ENCODE measurements at places on chromosomes 7 and 10.

DNA sequence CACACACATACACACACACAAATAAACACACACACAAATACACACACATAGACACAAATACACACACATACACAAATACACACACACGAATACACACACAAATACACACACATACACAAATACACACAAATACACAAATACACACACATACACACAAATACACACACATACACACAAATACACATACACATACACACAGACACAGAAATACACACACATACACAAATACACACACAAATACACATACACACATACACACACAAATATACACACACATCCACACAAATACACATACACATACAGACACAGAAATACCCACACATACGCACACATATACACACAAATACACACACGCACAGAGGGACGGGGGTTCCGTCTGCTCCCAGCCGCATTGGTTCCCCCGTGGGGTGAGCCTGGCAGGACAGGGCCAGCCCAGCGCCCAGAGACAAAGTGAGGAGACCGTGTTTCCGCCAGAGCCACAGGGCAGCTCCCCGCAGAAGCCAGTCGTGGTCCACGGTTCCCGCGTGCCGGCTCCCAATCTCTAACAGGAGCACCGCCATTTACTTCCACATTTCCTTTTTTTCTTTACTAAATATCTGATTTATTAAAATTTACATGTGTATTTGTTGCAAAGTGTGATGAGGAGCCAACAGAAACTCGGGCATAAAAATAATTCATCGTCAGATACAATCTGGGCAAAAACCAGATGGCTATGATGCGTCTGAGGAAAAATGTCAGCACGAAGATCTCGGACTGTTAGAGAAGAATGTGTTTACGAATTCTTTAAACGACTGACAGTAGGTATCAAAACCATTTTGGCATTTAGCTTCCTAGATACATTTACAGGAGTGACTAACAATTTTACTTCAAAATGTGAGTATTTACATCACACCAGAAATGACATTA, 3.1 kb upstream of the KNDC1 start:
- no peak for DNase-seq

- DNase-seq = no peak
Observed at GRCh38 chr7:135900065-135900546, 77.1 kb downstream of the MTPN start.

- DNase-seq = no peak
Observed at GRCh38 chr7:12687718-12688171, 312 bp downstream of the ARL4A start.

DNA sequence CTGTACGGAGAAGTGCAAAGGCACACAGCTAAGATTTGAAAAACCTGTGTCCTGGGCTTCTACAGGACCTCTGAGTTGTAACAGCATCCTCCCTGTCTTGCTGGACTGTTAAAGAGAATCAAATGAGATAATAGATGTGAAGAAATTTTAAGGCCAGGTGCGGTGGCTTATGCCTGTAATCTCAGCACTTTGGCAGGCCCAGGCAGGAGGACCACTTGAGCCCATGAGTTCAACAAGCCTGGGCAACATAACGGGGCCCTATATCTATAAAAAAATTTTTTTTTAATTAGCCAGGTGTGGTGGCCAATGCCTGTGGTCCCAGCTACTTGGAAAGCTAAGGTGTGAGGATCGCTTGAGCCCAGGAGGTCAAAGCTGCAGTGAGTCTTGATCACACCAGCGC, 2.9 kb upstream of the ARHGAP21 start:
- no peak for DNase-seq

DNA sequence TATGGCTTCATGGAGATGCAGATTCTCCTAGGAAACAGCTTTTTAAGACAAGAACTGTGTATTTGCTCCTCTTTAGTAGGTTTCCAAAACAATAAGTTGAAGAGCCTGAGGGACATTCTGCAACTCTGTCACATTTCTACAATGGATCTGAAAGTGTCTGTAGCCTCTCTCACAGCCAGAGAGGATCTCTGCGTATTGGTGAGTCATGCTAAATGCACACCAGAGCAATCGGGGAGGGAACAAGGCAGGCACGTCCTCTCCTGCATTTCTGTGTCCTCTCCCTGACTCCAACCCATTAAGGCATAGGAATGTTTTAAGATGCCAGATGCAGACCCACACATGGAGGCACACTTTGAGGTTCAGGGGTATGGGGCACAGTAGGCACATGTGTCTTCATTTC, 1126.4 kb upstream of the GHITM start:
- peak; percentile 2 for DNase-seq

GRCh38 chr10:60082744-60083344, 176.5 kb upstream of the CCDC6 start:
- DNase-seq = no peak

DNA sequence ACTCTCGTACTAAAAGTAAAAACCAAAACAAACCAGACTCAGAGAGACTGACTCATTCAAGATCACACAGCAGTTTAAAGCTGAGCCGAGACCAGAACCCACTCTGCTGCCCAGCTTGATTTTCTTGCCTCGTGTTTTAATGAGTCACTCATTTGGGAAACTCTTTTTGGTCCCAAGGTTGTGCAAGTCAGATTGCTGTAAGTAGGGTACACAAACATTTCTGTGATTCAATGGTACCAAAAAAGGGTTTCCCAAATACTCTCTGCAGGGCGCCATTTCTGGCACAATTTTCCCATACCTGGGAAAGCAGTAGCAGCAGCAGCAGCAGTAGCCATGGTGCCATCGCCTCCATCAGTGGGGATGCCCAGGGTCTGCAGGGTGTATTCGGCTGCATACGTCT, 69.9 kb downstream of the ASAH2B start:
- no peak for DNase-seq

- DNase-seq = no peak
Observed at GRCh38 chr7:95777269-95777668, 4.9 kb downstream of the DYNC1I1 start.

GRCh38 chr7:133009426-133010252, 72.3 kb downstream of the CHCHD3 start:
- DNase-seq = no peak

DNA sequence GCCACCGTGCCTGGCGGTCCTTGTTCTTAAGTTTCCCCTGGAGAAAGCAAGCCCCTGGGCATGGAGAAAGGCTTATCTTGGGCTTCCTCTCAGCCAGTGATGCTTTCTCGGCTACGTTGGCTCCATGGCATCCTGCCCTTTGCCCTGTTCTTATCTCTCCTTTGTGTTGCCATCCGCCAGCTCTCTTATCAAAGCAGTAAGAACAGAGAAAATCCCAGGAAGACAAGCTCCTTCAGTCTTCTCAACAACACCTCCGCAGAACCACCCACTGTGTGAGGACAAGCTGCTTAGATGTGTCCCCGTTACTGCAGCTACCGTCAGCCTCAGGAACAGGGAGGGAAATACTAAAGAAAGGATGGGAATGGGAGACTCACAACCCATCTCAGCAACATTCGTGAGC, 3.3 kb downstream of the PLEKHS1 start:
- DNase-seq = no peak

GRCh38 chr10:117188371-117188770, 8.9 kb upstream of the KCNK18 start:
- no peak for DNase-seq

- DNase-seq = no peak
Observed at GRCh38 chr10:90226517-90226916, 525.1 kb downstream of the KIF20B start.

GRCh38 chr10:119370111-119370741, 162.9 kb downstream of the GRK5 start:
- DNase-seq = peak; percentile 56

- DNase-seq = no peak
Observed at GRCh38 chr10:85961073-85961472, 405.5 kb downstream of the GRID1 start.

DNA sequence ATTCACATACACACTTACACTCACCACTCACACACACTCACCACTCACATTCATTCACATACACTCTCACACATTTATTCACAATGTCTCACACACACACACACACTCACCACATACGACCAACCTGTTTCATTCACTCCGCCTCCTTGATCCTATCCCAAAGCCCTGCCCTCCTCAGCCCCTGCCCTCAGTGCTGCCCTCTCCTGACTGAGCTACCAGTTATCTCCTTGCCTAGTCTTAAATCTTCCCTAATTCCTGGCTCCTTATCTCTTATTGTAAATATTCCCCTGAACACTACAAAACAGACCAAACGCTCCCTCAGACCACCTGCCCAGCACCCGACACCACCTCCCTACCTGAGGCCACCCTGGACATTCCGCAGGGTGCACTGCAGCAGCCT, 26.1 kb upstream of the C10orf120 start:
- no peak for DNase-seq

GRCh38 chr7:36777855-36778254, 53.6 kb upstream of the AOAH start:
- DNase-seq = no peak

- DNase-seq = no peak
Observed at GRCh38 chr10:69879634-69880257, 78.0 kb downstream of the COL13A1 start.

- DNase-seq = no peak
Observed at GRCh38 chr7:50552139-50552538, 13.1 kb downstream of the DDC start.

- no peak for DNase-seq
Observed at GRCh38 chr10:83182076-83182475, 957.2 kb upstream of the GHITM start.

- DNase-seq = no peak
Observed at GRCh38 chr7:2639181-2639681, 7.4 kb downstream of the TTYH3 start.

DNA sequence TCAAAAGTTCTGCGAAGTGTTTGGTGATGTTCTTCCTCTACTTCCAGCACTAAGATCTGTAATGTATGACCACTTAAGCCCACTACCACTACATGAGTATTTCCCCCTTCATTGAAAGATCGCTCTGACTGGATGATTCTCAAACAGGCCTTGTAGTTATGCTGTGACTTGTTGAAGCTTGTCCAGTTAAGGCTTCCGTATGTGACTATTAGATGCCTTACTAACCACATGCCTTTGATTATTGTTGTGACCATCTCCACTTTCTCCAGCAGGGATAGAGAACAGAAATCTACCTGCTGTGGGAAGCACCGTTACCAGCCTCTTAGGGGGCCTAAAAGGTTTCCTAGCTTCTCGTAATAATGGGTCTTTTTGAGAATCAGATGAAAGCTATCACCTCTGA, 81.1 kb downstream of the NOC3L start:
- no peak for DNase-seq

DNA sequence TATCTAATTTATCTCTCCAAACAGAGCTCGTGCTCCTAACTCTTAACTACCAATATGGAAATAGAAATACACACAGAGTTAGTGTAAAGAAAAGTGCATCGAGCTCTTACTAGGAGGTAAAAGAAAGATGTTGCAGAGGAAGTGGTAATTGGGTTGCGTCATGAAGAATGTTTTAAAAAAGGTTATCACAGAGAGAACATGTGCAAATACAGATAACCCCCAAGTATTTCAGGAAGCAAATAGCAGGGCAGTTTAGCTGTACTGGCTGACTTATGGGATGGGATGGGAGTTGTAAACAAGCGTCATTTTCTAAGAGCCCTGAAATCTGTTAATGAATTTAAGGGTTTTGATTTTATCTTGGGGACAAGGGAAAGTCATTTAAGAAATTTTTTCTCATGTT, 153.9 kb downstream of the AGMO start:
- DNase-seq = no peak

DNA sequence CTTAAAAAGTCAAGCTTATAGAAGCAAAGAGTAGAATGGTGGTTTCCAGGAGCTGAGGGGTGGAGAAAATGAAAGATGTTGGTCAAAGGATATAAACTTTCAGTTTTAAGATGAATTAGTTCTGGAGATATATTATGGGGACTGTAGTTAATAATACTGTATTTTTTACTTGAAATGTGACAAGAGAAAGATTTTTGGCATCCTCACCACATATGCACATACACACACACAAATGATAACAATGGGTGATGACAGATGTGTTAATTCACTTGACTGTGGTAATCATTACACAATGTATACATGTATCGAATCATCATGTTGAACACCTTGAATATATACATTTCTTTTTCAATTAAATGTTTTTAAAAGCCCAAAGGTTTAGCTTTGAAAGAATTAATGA, 32.7 kb upstream of the ZPBP start:
- DNase-seq = no peak

GRCh38 chr7:12244129-12244528, 33.0 kb downstream of the TMEM106B start:
- no peak for DNase-seq

- DNase-seq = no peak
Observed at GRCh38 chr10:85039311-85039710, 710.9 kb downstream of the CCSER2 start.

Data from AG04449 (cell line).